ENCODE measurements at places on chromosomes 13 and 19.

DNA sequence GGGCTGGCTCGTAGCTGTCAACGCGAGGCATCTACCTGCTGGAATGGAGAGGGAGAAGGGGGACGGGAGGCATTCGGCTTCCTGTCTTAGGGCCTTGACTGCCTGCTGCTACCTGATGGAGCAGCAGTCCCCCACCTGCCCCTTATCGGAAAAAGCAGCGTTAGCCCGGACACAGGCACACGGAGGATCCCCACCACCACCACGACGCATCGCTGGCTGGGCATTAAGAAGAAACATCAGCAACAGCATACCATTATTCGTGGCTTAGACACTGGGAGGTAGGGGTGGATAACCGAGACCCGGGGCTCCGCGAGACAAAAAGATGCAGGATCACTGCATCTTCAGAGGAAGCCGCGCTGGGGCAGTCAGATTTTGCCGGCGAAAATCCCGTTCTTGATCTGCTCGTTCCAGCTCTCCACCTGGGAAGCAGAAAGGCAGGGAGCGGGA lies 1.1 kb downstream of the COX6B2 start:
- DNase-seq, result no peak

GRCh38 chr13:113915012-113915763 lies 51.3 kb upstream of the GAS6 start:
- no peak for DNase-seq

- no peak for DNase-seq
Measured at GRCh38 chr13:40981949-40982348, 37.2 kb downstream of the ELF1 start.

- no peak for DNase-seq
Measured at GRCh38 chr19:34269081-34269480, 14.7 kb downstream of the GARRE1 start.

GRCh38 chr19:16898361-16899015 lies 9.7 kb downstream of the F2RL3 start:
- no peak for DNase-seq

GRCh38 chr13:81406639-81407292 lies 1065.8 kb upstream of the SPRY2 start:
- DNase-seq, result no peak

- DNase-seq, result no peak
Measured at GRCh38 chr13:27425158-27425917, 919 bp downstream of the GTF3A start.
